ENCODE measurements at places on chromosomes 16 and 17. TPM values are rescaled to one million over a fixed set of nuclear protein-coding genes. Genes with fewer than 3 reads are reported as not detected.

GRCh38 chr17:21513012-21513570 lies 136.9 kb downstream of the KCNJ12 start:
- no peaks in the 10 kb centered on the region for H3K36me3 ChIP-seq
- DNase-seq, result peak; percentile 64
- peaks cover 18% of the 10 kb centered on the region for H3K27me3 ChIP-seq
- no peak overlapping the region for H3K4me3 ChIP-seq
- 0 out of 2 replicates have a peak, but pooled peaks cover 6% of the 10 kb centered on the region for H3K4me1 ChIP-seq
- H3K27ac ChIP-seq, result no peak overlapping the region

DNA sequence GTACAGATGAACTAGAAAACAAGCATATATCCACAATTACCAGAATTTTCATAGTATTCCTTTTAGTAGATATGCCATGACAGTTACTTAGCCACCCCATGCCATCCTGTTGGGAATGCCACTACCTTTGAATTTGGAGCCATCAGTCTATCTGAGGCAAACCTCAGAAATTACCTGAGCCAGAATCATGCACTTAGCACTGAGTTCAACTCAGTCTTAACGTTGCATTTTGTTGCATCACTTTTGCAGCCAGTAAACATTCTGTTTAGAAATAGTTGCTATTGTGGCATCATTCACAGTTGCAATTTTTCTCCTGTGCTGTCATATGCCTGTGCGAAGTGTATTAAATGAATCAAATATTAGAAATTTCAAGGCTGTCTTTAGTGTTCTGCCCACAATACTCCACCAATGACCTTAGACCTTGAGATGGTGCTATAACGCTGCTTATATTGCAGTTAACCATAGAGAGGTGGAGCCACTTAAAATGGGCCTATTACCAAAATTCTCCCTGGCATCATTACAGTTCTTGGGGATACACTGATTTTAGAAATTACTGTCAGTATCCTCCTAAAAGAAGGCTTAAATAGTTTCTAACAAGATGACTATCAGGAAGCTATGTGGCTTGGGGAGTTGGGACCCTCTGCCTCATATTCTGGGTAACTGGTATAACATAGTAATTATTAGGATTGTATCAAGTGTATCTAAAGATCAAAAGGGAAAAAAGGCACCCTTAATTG lies 11.1 kb downstream of the PTRH2 start:
- no peak for DNase-seq
- peaks cover 58% of the 10 kb centered on the region for H3K4me1 ChIP-seq
- peaks cover 29% of the 10 kb centered on the region for H3K36me3 ChIP-seq
- no peaks in the 10 kb centered on the region for H3K27me3 ChIP-seq
- H3K4me3 ChIP-seq, result no peak overlapping the region
- H3K27ac ChIP-seq, result no peak overlapping the region

Gene PLA2G15
- 9.9 TPM for total RNA-seq

Gene KRTAP17-1
- total RNA-seq, result not detected

Gene TOX3
- total RNA-seq, result 12.1 TPM
